ENCODE measurements at places on chromosomes 16 and 17.
A peak's percentile ranks its signal among the peaks of the same experiment; 100 is the strongest.

DNA sequence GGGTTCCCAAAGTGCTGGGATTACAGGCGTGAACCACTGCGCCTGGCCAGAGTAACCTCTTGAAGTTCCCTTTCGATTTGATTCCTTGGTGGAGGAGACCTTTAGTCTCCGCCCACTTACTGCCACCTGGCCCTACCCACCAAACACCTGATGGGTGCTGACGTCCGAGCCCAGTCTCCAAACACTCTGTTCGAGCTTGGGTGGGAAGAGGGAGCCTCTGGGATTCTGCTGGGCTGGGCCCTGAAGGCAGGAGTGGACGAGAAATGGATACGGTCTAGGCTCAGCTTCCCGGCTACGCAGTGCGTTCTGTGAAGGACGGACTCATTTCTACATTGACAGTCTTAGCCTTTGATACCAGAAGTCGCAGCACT is 870 bp upstream of the ITGA3 start:
- peak; percentile 34 for DNase-seq

DNA sequence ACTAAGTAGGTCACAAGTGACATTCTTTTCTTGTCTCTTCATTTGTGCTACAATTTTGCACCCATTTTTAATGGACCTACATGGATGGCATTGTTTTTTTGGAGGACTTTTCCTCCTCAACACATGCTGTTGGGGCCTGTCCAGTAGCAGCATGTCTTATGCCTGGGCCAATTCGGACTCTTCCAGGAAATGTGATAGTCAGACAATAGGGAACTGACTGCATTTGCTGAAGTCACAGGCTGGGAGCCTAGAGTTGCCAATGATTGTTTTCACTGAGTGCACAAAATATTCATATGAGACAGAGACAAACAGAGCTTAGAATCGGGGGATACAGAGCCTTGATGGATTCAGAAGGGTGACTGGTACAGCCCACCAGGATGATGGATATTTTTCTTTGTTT is 867.3 kb upstream of the GOT2 start:
- DNase-seq = no peak

GRCh38 chr17:37111329-37111728 is 162.6 kb downstream of the AATF start:
- no peak for DNase-seq

DNA sequence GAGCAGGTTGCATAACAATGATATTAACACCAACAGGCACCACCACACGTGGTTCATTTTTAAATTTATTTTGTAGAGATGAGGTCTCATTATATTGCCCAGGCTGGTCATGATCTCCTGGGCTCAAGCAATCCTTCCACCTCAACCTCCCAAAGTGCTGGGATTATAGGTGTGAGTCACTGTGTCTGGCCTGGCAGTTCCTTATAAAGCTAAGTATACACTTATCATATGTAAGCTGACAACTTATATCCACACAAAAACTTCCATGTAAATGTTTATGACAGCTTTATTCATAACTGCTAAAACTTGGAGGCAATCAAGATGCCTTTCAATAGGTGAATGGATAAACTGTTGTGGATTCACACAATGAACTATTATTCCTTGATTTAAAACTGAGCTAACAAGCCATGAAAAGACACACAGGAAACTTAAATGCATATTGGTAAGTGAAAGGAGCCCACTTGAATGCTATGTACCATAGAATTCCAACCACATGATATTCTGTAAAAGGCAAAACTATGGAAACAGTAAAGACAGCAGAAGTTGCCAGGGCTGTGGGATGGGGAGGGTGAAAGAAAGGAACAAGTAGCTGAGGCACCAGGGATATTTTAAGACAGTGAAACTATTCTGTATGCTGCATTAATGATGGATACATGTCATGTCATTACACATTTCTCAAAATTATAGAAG is 156.5 kb upstream of the KCNJ18 start:
- no peak for DNase-seq

- DNase-seq = no peak
Measured at GRCh38 chr17:19904924-19905323, 37.2 kb upstream of the ULK2 start.

DNA sequence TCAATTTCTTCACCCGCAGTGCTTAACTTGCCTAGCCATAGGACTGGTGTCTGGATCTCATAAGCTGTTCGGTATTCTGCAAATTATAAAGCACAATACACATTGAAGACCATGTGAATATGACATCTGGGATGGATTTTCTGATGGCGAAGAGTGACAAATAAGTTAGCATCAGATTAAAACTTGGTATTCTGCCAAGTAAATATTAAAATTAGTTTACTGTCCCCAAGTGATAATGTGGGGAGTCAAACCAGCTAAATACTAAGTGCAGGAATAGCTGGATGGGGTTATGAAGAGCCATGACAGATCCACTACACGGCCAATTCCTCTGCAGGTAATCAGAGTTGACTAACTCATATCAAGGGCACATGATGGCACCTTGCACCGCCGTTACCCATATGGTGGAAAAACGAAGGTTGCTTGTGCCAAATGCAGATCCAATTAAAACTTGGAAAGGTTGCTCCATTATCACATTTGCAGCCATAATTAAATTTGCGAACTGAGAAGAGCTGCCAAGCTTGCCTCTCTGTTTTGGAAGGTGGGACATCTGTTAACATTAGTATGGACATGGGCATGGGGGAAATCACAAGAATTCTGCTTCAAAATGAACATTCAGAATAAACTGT is 114.9 kb upstream of the TOM1L1 start:
- no peak for DNase-seq

GRCh38 chr17:42704837-42705494 is 22.6 kb downstream of the CNTNAP1 start:
- peak; percentile 54 for DNase-seq

DNA sequence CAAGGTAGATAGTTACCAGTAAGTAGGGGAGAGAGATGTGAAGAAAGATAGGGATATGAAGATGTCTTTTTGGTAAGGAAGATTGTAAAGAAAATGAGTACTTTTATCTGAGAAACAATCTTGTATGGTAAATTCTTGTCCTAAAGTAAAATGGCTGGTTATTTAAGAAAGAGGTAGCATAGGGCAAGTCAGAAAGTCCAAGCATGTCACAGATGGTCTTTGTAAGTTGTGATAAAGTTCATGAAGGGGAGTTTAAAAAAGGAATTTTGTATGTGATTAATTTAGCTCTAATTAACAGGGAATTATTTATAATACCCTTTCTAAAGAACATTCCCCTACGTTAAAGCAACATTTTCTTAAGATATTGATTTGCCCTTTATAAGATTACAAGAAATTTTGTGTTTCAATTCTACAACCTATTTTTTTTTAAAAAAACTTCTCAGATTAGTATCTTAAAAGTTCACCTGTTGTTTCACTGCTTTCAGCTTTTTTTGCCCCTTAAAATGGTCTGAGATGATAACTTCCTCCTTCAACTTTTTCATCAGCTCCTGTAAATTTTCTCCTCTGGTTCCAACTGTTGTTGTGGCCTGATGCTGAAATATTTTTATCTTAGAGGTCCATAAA is 16.2 kb upstream of the CPHXL start:
- no peak for DNase-seq

DNA sequence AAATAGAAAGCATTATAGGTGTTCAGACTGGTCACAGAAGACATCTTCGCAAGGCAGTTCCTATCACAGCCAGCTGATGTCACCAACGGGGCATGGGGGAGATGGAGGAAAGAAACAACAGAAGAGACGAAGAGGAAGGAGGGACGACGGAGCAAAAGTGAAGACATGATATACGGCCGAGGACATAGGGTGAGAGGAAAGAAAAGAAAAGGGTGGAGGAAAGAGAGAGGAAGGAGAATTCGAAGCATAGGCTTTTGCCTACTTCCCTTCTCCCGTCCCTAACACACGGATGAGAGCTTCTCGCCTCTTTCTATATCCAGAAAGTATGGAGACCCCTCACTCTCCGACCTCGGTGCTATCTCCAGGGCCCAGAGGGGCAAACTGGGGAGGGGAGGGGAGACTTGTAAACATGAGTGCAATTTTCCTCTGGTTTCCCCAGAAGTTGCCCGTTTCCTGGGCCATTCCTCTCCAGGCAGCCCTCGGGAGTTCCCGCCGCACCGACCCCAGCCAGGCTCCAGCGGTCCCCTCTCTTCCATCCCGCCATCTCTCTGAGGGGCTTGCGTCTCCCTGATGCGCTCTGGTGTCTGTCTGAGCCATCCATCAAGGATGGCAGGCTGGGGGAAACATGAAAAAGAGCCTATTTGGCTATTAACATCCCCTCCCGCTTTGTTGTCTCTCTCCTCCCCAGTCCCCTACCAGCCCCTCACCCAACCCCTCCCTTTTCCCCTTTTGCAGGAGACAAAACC is 26.0 kb downstream of the COPZ2 start:
- peak; percentile 57 for DNase-seq

DNA sequence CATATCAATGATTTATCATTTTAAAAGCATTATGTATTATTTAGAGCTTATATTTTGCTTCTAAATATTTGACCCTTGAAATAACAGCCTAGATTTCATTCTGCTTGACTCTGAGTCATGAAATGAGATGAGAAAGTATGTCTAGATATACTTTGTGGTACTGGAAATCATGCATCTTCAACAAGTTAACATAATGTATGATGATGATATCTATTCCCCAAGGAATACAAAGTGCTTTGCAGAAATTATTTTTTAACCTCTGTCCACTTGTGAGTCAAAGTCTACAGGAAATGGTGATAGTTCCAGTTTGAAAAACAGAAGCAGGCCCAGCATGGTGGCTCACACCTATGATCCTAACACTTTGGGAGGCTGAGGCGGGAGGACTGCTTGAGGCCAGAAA is 36.1 kb downstream of the GOSR1 start:
- DNase-seq = no peak

DNA sequence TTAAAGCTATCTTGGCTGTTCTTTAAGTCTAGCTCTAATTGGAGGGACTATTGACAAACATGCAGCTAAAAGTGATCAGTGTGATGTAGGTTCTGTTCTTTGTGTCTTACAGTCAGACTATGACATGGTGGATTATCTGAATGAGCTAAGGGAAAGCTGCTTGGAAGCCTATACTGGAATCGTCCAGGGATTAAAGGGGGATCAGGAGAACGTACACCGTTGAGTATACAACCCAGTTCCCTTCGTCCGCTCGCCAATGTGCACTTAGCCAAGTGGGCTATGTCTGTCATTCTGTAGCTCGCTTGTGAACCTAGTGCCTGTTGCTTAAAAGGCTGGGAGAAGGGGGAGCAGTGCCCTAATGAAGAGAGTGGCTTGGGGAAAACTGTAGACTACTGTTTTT is 15.8 kb upstream of the TBKBP1 start:
- DNase-seq = no peak

- DNase-seq = no peak
Measured at GRCh38 chr17:55411463-55411855, 10.2 kb downstream of the MMD start.

Data from stimulated activated CD8-positive, alpha-beta memory T cell treated with anti-CD3 and anti-CD28 coated beads, Interleukin-4, amount 100 ng/mL, for 48 hours (primary cell).